ENCODE measurements at places on chromosomes 1 and 21.

- DNase-seq = no peak
Measured at GRCh38 chr1:190168893-190169280, 308.8 kb downstream of the BRINP3 start.

GRCh38 chr1:16607433-16607851 lies 5.9 kb downstream of the NBPF1 start:
- peak; percentile 83 for DNase-seq

GRCh38 chr1:199163267-199163666 lies 524.4 kb downstream of the PTPRC start:
- DNase-seq = no peak

GRCh38 chr1:151131701-151132334 lies 14.6 kb downstream of the SEMA6C start:
- no peak for DNase-seq

GRCh38 chr1:174791863-174792262 lies 207.9 kb upstream of the CACYBP start:
- DNase-seq = no peak

GRCh38 chr1:179779645-179780272 lies 36.7 kb downstream of the FAM163A start:
- no peak for DNase-seq

DNA sequence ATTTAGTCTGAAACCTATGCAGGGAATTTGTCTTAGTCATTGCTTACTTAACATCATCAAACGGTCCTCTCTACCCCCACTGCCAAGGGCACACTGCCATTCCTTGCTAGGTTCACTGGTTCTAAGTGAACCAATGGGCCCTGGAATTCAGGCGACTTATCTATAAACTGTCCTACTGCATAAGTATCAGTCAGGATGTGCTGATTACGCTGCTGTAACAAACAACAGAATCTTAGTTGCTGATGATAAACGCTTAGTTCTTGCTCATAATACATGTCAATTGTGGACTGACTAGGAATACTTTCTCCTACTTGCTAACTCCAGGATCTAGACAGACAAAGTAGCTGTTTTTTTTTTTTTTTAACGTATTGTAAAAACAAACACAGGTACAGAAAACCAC lies 136.1 kb downstream of the PRDM2 start:
- DNase-seq = no peak

DNA sequence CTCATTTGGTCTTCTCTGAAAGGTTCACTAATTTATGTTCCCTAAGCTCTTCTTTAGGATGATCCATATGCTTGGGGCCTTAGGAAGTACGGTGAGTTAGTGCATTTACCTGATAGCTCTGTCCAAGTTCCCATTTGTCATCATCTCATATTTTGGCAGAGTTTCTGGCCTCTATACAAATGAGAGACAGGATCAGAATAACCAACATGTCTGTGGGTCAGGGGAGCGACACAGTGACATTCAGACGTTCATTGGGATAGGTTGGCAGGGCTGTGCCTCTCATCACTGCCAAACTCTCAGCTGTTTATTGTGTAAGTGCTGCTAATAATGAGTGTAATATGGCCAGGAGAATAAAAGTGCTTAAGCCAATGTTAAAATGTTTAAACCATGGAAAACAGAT lies 561.1 kb upstream of the ZRANB2 start:
- DNase-seq = no peak

GRCh38 chr1:93415296-93415695 lies 32.6 kb upstream of the FNBP1L start:
- no peak for DNase-seq

GRCh38 chr21:38721958-38722357 lies 83.8 kb upstream of the ETS2 start:
- no peak for DNase-seq

GRCh38 chr1:176934370-176934769 lies 230.1 kb downstream of the ASTN1 start:
- DNase-seq = no peak

DNA sequence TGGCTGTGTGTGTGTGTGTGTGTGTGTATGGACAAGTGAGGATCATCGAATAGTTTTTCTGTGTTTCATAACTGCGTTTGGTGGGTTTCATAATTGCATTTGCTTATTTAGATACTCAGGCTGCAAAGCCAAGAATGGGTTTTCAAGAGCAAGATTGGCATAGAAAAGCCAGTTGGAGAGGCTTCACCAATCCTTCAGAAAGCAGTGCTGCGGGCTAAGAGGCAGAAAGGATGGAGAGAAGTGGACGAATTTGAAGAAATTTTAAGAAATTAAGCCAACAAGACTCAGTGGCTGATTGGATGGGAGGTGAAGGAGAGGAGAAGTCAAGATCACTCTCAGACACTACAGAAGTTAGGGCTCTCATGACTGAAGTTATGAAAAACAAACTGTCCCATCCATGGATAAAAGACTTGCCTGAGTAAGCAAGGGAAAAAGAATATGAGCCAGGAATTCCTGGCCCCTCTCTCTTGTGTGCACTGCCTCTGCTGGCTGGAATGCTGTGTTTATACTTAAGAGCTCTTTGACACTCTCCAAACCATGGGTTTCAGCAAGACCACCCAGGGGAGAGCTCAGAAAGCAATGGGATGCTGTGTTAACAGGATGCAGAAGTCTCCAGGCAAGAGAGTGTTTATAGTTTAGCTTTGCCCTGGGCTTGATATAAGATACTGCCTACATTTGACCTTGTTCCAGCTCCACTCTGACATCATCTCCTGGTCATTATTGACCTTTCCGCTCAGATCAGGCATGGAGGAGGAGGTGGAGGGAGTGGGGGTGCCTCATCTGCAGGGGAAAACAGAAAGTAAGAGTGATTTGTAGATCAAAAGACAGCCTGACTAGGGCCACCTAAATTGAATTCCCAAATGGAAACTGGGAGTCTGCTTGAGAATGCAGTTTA lies 232.0 kb upstream of the PLXNA2 start:
- no peak for DNase-seq

DNA sequence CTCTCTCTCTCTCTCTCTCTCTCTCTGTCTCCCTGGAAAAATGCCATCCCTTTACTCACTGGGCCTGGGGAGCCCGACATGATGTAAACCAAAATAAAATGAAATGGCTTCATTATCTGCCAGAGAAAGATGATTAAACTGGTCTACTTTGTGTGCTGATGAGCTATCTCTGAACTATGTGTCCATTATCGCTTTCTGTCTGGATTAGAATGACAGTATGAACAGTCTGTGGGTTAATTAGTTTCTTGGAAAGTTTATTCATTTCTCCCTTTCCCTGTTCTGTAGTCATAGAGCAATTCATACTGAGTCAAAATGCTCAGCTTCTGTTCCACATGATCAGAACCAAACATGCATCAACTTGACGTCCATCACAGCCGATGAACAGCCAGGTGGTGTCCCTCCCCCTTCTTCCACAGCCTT lies 72.4 kb upstream of the KCND3 start:
- DNase-seq = no peak

DNA sequence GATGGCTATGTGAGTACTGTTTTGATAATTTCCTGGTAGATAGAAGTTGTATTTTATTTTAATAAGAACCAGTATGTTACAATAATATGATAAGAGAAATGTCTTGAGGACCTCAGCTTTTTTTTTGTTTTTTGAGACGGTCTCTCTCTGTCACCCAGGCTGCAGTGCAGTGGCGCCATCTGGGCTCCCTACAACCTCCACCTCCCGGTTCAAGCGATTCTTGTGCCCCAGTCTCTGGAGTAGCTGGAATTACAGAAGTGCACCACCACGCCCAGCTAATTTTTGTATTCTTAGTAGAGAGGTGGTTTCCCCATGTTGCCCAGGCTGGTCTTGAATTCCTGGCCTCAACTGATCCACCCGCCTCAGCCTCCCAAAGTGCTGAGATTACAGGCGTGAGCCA lies 968.1 kb upstream of the ADGRL4 start:
- no peak for DNase-seq

GRCh38 chr21:31872452-31873274 lies at the start of gene HUNK:
TSS of gene HUNK (plus strand) at chr21:31873020. CDS start at chr21:31873675, 655 bp downstream.
- DNase-seq = peak; percentile 65

DNA sequence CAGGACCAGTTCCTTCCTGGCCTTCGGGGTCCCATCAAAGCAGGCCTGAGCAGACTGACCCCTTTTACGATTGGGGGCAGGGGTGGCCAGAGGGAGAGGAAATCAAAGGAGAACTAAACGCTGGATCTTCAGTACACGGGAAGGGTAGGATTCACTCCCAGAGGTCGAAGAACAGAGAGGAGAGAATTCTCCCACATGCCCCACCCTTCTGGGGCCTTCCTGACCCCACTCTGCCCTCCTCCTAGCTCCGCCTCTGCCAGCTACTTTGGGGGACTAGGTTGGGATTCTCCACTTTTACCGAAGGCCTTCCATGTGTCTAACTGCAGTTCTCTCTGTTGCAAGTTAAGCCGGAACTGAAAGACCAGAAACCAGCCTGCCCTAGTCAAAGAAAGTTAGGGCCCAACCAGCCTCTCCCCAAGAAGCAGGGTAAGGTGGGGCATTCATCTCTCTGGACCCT lies 654 bp upstream of the ARHGEF2 start:
- DNase-seq = no peak

DNA sequence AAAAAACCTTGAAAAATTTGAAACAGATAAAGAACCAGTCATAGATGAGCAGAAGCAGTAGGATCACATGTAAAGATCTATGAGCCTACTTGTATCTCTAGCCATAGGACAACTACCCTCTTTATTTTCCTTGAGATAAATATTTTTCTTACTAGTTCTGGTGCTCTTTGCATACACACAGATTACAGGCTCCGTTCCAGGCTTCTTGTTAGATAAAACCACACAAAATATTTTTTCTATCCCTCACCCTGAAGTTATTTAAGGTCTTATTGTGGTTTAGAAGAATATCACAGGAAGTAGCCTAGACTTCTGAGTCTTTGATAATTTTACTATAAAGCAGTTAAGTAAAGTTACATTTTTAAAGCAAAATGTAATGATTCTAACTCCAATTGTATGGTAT lies 512.2 kb downstream of the NEGR1 start:
- DNase-seq = no peak
